ENCODE measurements at places on chromosomes 2 and 18.

DNA sequence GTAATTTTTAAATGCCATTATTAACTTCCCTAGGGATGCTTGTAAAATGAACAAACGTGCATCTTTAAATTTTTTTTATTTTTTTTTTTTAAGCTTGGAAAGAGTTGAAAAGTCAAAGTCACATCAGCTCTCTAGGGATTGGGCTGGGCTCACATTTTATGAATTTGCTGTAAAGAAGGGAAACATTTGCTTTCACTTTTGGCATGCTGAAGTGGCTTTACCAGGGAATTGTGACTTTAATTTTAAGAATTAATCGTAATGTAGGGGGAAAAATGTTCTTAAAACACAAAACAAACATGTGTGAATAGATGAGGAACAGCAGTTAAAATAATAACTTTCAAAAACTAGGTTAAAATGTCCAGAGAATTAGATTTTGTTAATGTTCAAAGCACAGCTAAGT is 123.0 kb downstream of the AGAP1 start:
- DNase-seq: no peak

DNA sequence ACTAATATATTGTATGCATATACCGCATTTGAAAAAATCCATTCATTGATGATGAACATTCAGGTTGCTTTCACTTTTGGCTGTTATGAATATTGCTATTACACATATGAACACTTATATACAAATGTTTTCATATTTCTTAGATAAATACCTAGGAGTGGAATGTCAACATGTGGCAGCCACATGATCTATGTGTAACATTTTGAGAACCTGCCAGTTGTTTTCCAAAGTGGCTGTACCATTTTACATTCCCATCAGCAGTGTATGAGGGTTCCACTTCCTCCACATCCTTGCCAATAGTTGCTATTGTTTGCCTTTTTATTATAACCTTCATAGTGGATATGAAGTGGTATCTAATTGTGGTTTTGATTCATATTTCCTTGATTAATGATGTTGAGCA is 40.5 kb downstream of the CCDC85A start:
- DNase-seq: no peak

DNA sequence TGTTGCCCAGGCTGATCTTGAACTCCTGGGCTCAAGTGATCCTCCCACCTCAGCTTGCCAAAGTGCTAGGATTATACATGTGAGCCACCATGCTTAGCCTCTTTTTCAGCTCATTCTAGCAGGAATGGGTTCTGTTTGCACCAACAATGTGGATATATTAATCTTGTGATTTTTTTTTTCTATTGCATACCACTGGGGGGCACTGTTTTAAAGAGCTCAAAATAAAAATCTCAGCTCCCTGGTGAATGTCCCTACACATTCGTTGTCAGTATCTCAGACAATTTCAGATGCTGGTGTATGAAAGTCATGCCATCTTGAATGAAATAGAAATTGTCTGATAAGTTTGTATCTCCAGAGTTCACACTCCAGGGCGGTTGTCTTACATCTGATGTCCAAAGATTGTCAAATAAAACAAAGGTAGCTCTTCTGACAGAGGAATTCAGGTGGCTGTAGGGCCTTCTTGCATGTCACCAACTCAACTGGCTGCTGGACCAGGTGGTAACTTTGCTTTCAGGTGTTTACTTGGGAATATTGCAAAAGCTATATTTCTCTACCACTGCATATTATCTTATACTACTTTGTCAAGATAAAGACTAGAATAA is 3.1 kb upstream of the MATN3 start:
- peak; percentile 17 for DNase-seq

- DNase-seq: no peak
These were observed 174.3 kb downstream of the FAM210A start for GRCh38 chr18:13551841-13552733.

DNA sequence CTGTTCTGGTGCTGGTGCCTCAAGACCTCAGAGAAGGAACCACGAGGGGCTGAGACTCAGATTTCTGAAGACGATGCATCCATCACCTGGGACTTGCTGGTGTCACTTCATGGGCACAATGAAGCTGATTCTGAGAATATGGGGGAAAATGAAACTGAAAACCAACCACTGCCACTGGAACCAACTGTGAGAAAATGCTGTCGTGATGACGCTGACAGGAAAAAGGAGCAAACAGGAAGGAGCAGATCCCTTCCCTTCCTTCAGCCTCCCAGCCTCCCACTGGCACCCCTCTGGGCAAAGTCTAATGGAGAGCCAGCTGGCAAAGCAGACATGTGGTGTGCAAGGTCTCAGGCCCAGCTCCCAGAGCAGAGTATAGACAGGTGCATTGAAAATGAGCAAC is 109.7 kb downstream of the FOXI3 start:
- DNase-seq: no peak

- no peak for DNase-seq
These were observed 88.0 kb downstream of the HNRNPLL start for GRCh38 chr2:38514603-38515154.

- no peak for DNase-seq
These were observed 27.9 kb downstream of the ZCCHC2 start for GRCh38 chr18:62550746-62551145.

GRCh38 chr18:26480897-26481795 is 67.2 kb downstream of the KCTD1 start:
- DNase-seq: no peak

GRCh38 chr2:10772868-10773215 is 39.7 kb downstream of the PDIA6 start:
- no peak for DNase-seq

DNA sequence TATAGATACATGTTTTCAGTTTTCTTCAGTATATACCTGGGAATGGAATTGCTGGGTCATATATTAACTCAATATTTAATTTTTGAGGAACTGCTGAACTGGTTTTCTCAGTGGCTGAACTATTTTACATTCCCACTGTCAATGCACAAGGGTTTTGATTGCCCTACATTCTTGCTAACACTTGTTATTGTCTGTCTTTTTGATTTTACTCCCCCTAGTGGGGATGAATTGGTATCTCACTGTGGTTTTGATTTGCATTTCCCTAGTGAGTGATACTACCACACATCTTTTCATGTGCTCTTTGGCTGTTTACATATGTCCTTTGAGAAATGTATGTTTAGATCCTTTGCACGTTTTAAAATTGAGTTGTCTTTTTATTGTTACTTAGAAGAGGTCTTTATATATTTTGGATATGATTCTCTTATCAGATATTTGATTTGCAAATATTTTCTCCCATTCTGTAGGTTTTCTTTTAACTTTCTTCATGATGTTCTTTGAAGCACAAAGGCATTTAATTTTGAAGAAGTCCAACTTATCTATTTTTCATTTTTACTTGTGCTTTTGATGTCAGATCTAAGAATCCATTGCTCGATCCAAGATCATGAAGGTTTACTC is 36.2 kb downstream of the ASB1 start:
- DNase-seq: no peak

- no peak for DNase-seq
These were observed 529.1 kb upstream of the MEX3C start for GRCh38 chr18:51726614-51727013.

DNA sequence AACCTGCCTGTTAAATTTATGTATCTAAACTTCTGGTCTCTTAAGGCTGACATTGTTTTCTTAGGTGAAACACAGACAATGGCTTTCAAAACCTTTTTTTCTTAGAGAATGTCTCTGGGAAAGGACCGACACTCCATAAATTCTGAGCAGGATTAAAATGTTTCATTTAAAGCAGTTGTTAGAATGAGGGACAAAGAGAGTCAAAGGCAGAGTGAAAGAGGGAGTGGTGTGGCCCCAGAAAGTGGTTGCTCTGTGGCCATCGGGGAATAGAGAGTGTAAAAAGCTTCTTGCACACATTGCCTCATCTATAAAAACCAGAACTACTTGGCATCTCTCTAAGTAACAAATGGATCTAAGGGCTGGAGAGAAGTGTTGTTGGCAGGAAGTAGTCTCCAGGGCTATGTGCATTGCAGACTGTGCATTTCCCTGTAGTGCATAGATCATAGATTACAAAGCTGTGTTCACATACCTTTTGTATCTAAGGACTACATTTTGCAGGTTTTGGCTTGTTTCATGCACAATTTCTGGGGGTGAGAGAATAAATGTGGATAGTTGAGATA is 3.6 kb downstream of the RPRM start:
- DNase-seq: no peak

- DNase-seq: no peak
These were observed 25.8 kb downstream of the PLB1 start for GRCh38 chr2:28521663-28522062.

GRCh38 chr2:115183144-115183543 is 740.7 kb downstream of the DPP10 start:
- DNase-seq: no peak

DNA sequence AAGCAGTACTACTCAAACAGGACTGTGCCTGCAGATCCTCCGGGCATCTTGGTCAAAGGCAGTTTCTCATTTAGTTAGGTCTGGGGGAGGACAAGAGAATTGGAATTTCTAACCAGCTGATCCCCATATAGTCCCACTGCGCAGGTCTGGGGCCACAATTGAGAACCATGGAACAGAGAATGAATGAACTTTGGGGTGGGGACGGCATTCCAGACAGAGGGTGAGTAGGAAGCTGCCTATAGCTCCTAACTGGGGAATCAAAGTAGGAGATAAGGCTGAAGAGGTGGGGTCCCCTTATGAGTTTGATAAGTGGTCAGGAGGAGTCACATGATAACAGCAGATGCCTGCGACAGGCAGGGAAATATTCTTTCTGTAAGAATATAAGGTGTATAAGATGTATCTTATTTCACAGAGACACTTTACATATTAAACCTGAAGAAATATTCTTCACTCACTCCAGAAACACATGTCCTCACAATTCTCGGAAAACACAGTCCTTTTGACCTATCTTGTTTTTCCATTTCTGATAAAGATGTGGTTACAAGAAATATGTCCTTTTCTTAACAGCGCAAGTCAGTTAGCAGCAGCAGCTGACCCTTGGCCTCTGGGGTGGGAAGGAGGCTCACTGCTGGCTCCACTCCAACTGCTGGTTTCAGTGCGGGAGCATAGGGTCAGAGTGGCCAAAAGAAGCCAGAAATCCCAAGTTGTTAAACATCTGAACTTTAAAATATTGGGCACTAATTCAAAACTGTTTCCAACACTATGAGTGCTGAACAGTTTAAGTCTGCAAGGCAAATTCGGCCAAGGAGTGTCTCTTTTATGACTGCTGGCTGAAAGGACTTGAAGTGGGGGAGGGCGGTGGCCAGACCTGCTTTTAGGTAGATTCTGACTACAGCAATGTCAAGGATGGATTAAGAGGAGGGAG is 12.6 kb upstream of the TMEM214 start:
- no peak for DNase-seq

GRCh38 chr2:205683502-205684367 is 1.4 kb downstream of the NRP2 start:
- no peak for DNase-seq

DNA sequence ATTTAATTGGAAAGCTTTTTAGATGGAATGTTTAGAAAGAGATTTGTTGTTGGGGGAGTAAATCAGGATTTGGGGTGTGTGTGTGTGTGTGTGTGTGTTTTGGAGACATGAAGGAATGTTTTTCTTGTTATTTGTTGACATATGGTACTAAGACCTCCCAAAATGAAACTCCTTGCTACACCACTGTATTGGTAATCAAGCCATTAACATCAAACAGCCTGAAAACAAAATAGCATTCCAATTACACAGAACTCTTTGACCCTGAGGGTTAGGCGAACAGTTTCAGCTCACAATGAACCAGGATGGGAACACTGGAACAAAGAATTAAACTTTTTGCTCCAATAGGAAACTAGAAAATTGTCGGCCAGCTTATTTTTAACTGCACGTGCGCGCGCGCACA is 41.7 kb upstream of the DARS1 start:
- DNase-seq: no peak

DNA sequence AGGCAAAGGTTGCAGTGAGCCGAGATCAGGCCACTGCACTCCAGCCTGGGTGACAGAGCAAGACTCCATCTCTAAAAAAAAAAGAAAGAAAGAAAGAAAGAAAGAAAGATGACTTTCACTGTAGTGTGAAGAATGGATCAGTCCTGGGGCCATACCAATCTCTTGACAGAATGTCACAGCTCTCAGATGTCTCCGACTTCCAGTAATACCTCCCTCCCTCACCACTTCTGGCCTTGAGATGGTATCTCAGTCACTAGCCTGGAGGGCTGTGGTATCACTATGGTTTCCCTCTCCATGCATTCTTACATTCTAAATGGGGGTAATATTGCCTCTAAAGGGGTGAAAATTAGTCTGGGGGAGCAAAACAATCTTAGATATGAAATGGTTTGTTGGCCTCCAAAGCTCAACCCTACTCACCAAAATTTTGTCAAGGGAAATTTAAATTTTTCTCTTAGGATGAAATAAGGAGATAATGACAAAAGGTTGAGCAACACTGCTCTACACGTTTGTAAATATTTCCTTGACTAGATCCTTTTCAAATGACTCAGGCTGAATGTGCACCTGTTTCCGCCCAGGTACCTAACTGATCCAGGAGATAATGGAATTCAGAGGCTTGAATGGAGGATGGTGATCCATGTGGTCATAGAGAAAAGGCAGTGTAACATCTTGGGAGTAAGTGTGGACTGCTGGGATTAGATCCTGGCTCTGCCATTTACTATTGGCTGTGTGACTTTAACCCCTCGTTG is 19.9 kb upstream of the SPRED2 start:
- no peak for DNase-seq

DNA sequence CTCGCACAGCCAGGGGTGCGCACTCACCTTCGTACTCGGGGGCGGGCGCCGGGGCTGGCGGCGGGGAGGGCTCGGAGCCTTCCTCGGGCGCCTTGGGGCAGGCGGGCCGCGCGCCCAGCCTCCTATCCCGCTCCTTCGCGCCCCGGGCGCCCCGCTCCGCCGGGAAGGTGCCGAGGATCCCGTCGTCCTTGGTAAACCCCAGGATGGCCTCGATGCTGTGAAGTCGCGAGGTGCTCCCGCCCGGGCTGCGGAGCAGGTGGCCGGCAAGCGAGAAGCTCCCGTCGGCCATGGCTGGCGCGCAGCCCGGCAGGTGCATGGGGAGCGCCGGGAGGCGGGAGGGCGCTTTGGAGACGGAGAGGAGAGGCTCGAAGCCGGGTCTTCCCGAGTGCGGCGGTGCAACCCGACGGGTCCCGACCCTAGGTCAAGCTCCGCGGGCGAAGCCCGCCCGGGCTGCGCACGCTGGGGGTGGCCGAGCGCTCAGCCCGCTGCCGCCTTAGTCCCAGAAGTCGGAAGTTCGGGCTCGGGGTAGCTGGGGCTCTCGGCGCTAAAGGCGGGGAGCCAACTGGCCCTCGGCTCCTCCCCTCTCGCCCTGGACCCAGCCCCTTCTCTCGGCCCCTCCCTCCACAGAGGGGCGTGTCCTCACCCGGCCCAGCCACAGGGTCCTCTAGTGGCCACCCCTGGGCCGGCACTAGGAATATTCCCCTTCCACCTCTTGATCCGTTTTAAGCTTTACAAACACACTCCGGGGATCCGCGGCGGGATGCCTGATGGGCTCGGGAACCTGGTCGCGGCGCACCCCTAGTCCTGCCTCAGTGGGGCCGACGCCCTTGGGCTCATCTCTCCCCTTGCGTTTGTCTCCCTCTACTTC is at the start of gene RAX:
TSS of gene RAX (minus strand) at position 564 of the 868 bp plus-strand sequence. CDS start at position 316, 248 bp downstream.
- DNase-seq: no peak

DNA sequence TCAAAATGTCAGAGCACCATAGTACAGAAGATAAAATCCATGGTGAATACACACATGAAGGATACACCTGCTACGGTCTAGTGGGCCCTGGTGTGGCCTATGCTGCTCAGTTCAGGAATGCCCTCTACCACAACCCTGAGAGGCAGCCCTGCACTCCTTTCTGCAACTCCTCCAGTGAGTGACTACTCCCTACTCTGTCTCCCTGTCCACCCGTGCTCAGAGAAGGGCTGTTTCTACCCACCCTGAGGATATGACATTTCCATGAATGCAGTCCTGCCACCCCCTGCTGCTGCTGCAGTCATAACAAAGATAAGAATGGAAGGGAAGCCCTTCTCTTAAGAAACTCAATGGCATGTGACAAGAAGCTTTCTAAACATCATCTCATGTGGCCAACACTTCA is 137.0 kb downstream of the EN1 start:
- DNase-seq: no peak

All from CD4-positive, alpha-beta T cell treated with Interleukin-17A for 4 hours (primary cell).